ENCODE measurements at places on chromosomes 5 and 9. TPM values are rescaled to one million over a fixed set of nuclear protein-coding genes. Genes with fewer than 3 reads are reported as not detected.

Gene FGF18
- 2.5 TPM for total RNA-seq

Gene ATP6V1G1
- 152 TPM for total RNA-seq

Gene EPB41L4B
- 15.4 TPM for total RNA-seq

Gene SLU7
- 65.6 TPM for total RNA-seq

Gene IFNB1
- total RNA-seq = not detected

Gene SAXO1
- total RNA-seq = 1.1 TPM

Gene KCNV2
- total RNA-seq = not detected

Gene SEMA5A
- total RNA-seq = 15.6 TPM

Gene PLPP7
- total RNA-seq = 0.27 TPM

Gene FOXD4
- not detected for total RNA-seq

Measured in lower leg skin (tissue), 4 donors.